Upper lobe of left lung (tissue), 6 donors: ENCODE measurements at places on chromosomes 2 and 18.
A peak's percentile ranks its signal among the peaks of the same experiment; 100 is the strongest.

DNA sequence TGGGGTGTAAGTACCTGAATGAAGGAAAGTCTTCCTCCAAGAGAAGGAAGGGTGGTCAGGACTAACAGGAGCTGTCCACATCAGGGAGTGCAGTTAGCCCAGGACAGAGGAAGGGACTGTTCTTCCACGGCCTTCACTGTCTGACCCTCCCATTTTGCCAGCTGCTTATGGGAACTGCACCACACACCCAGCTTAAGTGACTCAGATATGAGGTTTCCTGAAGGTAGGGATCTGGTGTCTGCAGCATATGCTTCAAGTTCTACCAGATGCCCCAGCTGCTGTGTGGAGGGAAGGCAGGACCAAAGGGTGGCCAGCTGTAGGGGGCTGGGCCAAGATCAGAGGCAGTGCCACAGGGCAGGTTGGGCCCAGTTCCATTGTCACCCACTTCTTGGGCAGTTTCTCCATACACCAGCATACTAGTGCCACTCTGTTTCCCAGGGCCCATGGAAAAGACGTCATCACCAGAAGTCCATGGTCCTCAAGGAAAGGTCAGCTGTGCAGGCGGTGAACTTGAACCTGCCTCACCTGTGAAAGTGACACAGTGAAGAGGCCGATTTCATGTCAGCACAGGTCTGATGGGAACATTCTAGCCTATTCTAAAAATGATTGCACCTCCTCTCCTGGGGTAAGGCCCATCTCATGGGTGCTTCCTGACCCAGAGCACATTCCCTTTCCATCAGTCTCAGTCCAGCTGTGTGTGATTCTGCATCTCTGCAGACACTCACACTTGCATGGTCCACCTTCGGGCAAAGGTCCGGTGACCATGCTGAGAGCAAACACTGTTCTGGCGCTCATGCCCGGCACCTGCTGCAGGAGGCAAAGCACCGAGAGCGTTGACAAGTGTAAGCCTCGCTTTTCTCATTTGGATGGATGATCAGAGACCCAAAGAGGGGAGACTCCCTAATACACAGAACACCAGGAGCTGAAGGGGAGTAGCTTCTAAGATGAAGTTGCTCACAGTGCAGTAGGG lies 68.0 kb downstream of the ACAA2 start:
- H3K27ac ChIP-seq = no peak overlapping the region
- H3K4me3 ChIP-seq = no peak overlapping the region
- DNase-seq = no peak

GRCh38 chr18:11906926-11907874 lies 917 bp downstream of the MPPE1 start:
- peak overlapping the region; percentile 62 for H3K4me3 ChIP-seq
- H3K4me1 ChIP-seq = peaks cover 16% of the 10 kb centered on the region
- no peaks in the 10 kb centered on the region for H3K27me3 ChIP-seq
- no peak for DNase-seq
- H3K27ac ChIP-seq = peak overlapping the region; percentile 99

GRCh38 chr18:26215247-26215970 lies 10.8 kb upstream of the TAF4B start:
- H3K27me3 ChIP-seq = no peaks in the 10 kb centered on the region
- no peaks in the 10 kb centered on the region for H3K36me3 ChIP-seq
- H3K4me3 ChIP-seq = no peak overlapping the region

- peaks cover 31% of the 10 kb centered on the region for H3K4me1 ChIP-seq
- no peak overlapping the region for H3K27ac ChIP-seq
- no peaks in the 10 kb centered on the region for H3K27me3 ChIP-seq
- no peak overlapping the region for H3K4me3 ChIP-seq
- no peak for DNase-seq
These were observed 27.0 kb downstream of the NRP2 start for GRCh38 chr2:205709319-205709718.

DNA sequence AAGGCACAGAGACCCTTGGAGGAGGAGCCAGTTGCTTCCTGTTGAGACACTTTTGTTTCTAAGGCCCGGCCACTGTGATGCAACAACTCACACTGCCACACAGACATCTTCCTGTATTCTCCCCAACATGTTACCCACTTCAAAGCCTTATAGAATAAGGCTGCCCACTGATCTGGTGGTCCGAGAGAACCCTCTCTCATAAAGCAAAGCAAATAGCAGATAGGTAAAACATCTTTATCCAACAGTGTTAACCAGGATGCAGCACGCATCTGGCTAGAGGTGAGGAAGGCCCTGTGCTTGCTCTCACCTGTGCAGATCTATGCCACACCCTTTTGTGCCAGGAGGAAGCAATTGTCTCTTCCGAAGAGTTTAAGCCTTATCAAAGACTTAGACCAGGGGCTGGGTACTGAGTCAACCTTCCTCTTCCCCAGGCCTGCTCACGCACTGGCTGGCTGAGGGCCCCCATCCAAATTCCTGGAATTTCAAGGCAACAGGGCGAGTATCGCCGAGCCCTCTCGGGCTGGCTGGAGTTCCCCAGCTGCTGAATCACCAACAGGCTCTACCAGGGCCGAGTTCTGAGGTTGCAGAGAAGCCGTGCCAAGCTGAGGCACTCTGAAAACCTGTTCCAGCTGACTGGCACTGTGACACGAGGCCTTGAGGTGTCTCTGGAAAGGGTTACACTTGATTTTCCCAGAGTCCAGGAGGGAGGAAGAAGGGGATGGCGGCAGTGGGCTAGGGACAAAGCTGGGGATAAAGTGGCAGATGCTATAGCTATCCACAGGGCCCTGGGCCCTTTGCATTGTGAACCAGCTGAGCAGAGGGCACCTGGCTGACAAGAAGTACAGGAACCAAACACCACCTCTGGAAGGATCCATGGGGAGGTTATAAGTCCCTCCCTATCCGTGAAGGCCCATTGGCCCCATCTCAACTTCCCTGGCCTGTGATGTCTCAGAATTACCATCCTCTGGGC lies 29.3 kb downstream of the TGFA start:
- H3K4me3 ChIP-seq = no peak overlapping the region
- H3K36me3 ChIP-seq = no peaks in the 10 kb centered on the region
- H3K27ac ChIP-seq = peak overlapping the region; percentile 76
- H3K4me1 ChIP-seq = peaks cover 28% of the 10 kb centered on the region
- no peaks in the 10 kb centered on the region for H3K27me3 ChIP-seq

DNA sequence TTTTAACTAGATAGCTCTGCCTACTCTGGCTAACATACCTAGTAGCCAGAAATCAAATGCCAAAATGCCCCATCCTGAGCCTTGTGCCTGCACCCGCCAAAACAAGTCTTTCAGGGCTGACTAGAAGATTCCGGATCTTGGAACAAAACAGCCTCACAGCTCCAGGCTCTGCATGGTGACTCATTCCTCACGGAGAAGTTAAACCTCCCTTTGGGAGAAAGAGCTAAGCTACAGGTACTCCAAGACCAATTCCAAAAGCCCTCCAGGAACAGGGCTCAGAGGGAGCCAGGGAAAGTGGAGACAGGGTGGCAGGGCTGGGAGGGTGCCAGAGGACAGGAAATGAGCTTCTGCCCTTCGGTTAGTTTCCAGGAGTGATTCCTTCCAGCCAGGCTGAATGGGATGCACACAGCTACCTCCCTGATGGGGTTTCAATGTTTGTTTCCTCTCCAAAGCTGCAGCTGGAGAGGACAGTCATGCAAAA lies 295.6 kb downstream of the TNS1 start:
- DNase-seq = no peak
- no peak overlapping the region for H3K27ac ChIP-seq
- no peaks in the 10 kb centered on the region for H3K27me3 ChIP-seq
- H3K4me1 ChIP-seq = no peaks in the 10 kb centered on the region
- H3K36me3 ChIP-seq = no peaks in the 10 kb centered on the region

GRCh38 chr18:8732442-8733360 lies 27.3 kb downstream of the MTCL1 start:
- no peaks in the 10 kb centered on the region for H3K27me3 ChIP-seq
- no peak overlapping the region for H3K4me3 ChIP-seq
- no peaks in the 10 kb centered on the region for H3K4me1 ChIP-seq

- H3K27me3 ChIP-seq = no peaks in the 10 kb centered on the region
- DNase-seq = no peak
- H3K36me3 ChIP-seq = no peaks in the 10 kb centered on the region
- no peak overlapping the region for H3K27ac ChIP-seq
- H3K4me1 ChIP-seq = no peaks in the 10 kb centered on the region
- no peak overlapping the region for H3K4me3 ChIP-seq
These were observed 37.1 kb downstream of the EVA1A start for GRCh38 chr2:75523313-75524275.

GRCh38 chr2:205776720-205777119 lies 94.4 kb downstream of the NRP2 start:
- no peak for DNase-seq
- H3K27ac ChIP-seq = no peak overlapping the region
- no peaks in the 10 kb centered on the region for H3K36me3 ChIP-seq
- no peak overlapping the region for H3K4me3 ChIP-seq

DNA sequence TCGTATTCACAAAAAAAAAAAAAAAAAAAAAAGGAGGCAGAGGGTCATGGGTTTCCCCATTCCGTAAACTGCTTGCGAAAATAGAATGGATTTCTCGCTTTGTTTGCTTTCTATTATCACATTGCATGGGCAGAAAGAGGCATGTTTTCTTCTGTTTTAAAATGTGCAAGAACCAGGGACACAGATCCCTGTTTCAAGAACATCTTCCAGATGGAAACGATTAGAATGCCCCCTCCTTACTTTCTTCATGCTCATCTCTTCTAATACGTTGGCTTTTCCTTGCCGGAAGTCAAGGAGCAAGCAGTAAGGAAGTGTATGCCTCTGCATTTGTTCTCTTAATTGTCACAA lies 51.0 kb upstream of the ZNF516 start:
- H3K27me3 ChIP-seq = no peaks in the 10 kb centered on the region
- DNase-seq = no peak
- H3K27ac ChIP-seq = no peak overlapping the region
- H3K4me1 ChIP-seq = no peaks in the 10 kb centered on the region

GRCh38 chr2:236117401-236117800 lies 50.8 kb downstream of the GBX2 start:
- H3K27me3 ChIP-seq = no peaks in the 10 kb centered on the region
- no peaks in the 10 kb centered on the region for H3K36me3 ChIP-seq
- peaks cover 8% of the 10 kb centered on the region for H3K4me1 ChIP-seq
- no peak for DNase-seq
- H3K27ac ChIP-seq = no peak overlapping the region

DNA sequence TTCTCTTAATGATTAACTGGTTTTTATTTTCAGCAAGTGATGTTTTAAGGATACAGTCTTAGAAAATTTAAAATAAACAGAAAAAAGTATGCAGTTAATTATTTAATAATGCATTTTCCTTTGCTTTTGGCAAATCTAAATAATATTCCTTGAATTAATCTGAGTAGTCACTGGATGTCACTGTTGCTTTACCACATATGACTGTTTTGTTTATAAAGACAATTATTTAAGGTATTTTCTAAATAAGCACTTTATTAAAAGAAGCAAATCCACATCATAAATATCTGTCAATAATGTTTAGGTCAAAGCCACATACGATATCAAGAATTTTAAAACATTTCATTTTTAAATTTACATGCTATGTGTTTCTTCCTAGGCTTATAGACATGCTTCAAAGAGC lies 40.6 kb upstream of the TFPI start:
- no peaks in the 10 kb centered on the region for H3K27me3 ChIP-seq
- no peaks in the 10 kb centered on the region for H3K36me3 ChIP-seq
- no peak for DNase-seq
- no peaks in the 10 kb centered on the region for H3K4me1 ChIP-seq
